ENCODE measurements at places on chromosomes 11 and 22. TPM values are rescaled to one million over a fixed set of nuclear protein-coding genes. Genes with fewer than 3 reads are reported as not detected.

The TMEM86A gene
- 20.1 TPM for total RNA-seq

The KIF18A gene
- 1.0 TPM for total RNA-seq

The KRTAP5-9 gene
- total RNA-seq: 0.23 TPM

The KLHL35 gene
- 1.4 TPM for total RNA-seq

The PIWIL4 gene
- total RNA-seq: 11.0 TPM

The TSPAN32 gene
- total RNA-seq: 1.1 TPM
